Activated B cell treated with CpG ODN at 0.5 μM for 24 hours (primary cell): ENCODE measurements at places on chromosomes 13 and 19. TPM values are rescaled to one million over a fixed set of nuclear protein-coding genes. Genes with fewer than 3 reads are reported as not detected.

DNA sequence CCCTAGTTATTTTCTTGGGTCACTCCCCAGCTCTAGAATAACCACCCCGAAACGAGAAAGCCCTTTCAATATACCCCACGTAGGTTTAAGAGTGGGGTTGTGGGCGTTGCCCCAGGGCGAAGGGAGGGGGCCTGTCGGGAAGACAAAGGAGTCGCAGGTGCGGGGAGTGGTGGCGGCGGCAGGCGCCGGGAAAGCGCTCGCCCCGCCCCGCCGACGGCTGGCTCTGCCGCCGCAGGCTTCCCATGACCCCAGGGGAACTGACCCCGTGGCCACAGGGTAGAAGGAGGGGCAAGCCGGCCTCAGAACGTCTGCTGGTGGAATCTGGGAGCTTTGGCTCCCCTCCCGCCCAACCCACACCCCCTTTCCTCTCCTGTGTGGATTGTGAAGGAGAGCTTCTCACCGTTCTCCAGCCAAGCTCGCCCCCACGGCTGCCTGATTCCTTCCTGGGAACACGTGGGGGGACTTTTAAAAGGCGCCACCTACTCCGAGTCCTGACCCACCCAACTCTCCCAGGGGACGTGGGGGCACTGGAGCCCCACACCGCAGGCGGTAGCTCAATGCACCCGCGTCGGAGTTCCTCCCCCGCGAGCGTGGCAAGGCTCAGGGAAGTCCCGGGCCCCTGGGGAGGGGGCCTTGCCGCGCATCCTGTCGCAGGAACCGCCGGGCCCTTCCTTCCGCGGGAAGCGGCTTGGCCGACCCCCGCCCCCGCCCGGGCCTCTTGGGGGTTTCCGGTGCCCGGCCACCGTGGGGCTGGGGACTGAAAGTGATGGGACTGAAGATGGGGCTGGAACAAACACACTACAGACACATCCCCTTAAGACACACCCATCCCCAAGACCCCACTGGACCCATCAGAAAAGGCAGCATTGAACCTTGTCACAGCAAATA lies 5.5 kb downstream of the IER2 start:
- DNase-seq = peak; percentile 94

DNA sequence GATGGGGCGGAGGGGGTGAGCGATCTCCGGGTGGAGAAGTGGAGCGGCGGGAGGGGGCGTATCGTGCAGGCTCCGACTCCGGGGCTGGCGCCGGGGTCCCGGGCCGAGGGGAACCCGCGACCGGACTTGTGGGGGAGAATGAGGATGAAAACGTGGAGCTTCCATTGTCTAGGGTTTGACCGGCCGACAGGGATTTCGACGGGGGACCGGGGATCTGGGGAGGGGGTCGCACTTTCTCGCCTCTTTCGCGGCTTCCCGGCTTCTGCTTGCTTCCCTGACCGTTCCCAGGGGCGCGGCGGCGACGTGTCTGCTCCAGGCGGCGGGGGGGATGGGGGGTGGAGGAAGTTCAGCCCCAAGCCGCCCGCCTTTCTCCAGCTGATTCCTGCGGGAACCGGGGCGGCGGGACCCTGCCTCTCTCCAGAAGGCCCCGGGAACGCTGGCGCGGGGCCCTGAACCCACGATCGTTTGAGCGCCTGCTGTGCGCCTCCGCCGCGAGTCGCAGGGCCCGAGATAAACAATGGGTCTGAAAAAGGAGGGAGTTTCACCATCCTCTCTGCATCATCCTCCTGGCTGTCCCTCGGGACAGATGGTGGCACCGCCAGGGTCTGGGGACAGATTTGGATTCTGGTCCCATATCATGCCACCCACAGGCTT lies 790 bp downstream of the TPM4 start:
- DNase-seq = peak; percentile 39

DNA sequence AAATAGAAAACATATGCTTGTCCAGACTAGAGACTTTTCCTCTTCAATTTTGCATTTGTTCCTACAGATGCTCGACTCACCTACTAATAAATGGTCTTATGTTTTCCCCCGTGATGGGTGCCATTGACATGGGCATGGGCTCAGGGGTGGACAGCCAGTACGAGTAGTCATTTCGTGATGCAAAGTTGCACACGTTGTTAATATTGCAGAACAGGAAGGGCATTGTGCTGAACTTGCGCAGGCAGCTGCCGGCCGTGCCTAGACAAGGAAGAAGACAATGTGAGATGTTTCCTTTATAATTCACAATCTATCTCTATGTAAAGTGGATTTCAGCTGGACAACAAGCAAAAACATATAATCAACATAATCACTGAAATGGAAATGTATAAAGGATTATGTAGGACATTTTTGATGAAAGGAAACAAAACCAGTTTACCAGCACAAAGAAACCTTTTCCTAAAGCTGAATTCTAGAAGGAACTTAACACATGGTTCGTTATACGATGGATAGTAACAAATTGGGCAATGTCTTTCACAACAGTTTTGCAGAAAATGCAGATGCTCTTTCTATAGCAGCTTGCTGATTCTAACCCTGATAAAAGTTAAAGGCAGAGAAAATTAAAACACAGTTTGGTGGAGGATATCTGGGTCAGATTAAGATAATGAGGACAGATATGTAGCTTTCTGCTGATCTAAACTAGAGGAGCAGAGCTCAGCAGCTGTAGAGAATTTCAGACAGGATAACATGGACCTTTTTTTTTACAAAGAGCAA lies 145.7 kb downstream of the COL4A1 start:
- no peak for DNase-seq

Gene OR7G3
- total RNA-seq = not detected in 2 replicates

- DNase-seq = no peak
Measured at GRCh38 chr19:50925734-50926133, 14.5 kb upstream of the KLK4 start.
